Mammary epithelial cell (primary cell): ENCODE measurements at places on chromosomes 16 and 17.
A peak's percentile ranks its signal among the peaks of the same experiment; 100 is the strongest.

DNA sequence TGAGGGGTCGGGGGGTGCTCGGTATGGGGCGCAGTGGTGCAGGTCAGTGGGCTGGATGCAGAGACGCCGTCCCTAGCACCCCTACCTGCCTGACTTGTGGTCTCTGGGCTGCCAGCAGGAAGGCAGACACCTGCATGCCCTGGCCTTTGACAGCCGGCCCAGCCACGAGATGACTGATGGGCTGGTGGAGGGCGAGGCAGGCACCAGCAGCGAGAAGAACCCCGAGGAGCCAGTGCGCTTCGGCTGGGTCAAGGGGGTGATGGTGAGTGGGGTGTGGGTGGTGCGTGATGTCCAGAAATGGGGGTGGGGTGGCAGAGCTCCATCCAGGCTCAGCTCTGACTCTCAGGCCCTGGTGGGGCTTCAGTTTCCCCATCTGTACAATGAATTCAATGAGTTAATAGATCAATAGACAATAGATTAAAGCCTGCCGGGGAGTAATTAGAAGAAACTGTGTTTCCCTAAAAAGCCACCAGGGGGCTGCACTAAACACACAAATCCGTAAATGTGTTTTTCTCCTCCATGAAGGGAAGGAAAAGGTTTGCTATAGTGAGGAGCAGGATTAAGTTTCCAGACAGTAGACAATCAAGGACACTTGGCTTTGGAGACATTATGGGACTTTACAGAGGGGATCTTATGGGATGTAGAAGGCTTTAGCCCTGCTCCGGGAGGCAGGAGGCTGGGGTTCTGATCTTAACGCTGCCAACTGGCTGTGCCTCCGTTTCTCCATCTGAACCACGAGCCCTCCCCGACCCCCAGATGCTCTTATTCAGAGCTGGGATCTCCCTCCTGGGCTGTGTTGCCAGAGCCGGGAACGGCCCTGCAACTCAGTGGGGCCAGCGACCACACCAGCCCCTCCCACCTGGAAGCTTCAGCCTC is 2.2 kb downstream of the SLC12A3 start:
- DNase-seq = peak; percentile 19

DNA sequence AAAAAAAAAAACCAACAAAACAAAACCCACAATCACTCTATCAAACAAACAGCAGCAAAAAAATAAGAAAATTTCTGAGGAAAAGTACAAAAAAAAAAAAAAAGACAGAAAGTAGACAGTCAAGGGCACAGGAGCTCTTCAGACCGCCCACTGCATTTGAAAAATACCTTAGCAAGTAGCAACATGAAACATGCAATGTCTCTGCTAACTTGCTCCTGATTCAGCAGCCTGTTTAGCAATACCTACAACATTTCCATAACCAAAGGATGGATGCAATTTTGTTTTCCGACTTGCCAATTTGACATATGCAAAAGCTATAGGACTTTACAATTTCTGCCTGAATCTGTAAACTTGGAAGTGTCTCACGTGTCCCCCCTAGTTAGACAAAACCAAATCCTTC is 57.4 kb downstream of the SYNRG start:
- peak; percentile 79 for DNase-seq

DNA sequence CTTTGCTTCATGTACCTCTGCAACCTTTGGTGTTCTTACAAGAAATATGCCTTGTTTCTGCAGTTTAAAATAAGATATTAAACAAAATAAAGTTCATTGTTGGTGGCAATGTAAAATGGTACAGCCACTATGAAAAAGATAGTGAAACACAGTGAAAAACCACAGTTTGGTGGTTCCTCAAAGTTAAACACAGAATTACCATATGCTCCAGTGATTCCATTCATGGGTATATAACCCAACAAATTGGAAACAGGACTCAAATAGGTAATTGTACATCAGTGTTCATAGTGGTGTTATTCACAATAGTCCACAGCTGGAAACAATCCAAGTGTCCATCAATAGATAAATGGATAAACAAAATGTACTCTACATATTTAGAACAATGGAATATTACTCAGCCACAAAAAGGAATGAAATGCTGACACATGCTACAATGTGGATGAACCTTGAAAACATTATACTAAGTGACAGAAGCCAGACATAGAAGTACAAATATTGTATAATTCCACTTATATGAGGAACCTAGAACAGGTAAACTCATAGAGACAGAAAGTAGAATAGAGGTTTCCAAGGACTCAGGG is 49.2 kb downstream of the CUEDC1 start:
- no peak for DNase-seq

- peak; percentile 92 for DNase-seq
Measured at GRCh38 chr16:56558024-56558747, 6.7 kb upstream of the MT4 start.

DNA sequence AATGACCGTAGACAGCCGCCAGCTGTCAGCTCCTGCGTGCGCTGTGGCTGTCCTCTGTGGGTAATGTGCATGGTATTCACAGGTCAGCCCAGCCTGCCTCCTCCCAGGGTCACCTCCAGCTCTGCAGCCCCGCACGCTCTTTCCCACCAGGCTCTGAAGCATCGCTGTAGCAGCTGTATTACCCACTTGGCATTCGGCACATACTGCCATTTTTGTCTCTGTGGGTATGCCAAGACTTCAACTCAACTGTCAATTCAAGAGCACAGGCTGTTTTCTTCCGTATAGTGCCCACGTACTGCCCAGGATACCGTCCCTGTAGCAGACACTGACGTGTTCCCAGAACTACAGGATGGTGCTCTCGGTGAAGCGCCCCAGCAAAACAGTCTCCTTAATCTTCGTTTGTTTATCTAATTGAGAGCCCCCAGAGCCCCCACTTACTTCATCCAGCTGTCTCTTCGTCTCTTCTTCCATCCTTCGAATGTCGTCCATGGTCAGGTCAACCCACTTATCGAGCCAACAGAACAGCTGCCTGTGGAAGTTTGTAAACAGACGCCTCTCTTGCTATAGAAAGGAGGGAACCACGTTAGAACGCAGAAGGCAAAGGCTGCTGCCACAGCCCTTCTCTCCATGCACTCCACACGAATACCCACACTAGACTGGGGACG is 17.4 kb upstream of the INPP5K start:
- DNase-seq = no peak

GRCh38 chr16:68379472-68380347 is 68.6 kb downstream of the SMPD3 start:
- DNase-seq = no peak

GRCh38 chr17:80585890-80586845 is 41.5 kb downstream of the RPTOR start:
- DNase-seq = no peak
